ENCODE measurements at places on chromosomes 5 and 9. TPM values are rescaled to one million over a fixed set of nuclear protein-coding genes. Genes with fewer than 3 reads are reported as not detected.

Gene FOXI1
- polyA plus RNA-seq = 5.2 TPM

Gene AFAP1L1
- 23.2 TPM for polyA plus RNA-seq

Gene LCN12
- 24.5 TPM for polyA plus RNA-seq

Gene SOX30
- 0.55 TPM for polyA plus RNA-seq

Gene CRAT
- polyA plus RNA-seq = 45.9 TPM

Gene YTHDC2
- 42.3 TPM for polyA plus RNA-seq

Gene EGFLAM
- polyA plus RNA-seq = 11.5 TPM

Gene SIT1
- 0.28 TPM for polyA plus RNA-seq

Gene NMUR2
- 0.26 TPM for polyA plus RNA-seq

Gene PLK2
- polyA plus RNA-seq = 178 TPM

Gene MZB1
- 0.83 TPM for polyA plus RNA-seq

Gene SLC46A2
- polyA plus RNA-seq = not detected

Gene FAM221B
- polyA plus RNA-seq = 0.26 TPM

Gene SRA1
- polyA plus RNA-seq = 31.7 TPM

Gene SHC3
- 2.7 TPM for polyA plus RNA-seq

Gene NFIL3
- polyA plus RNA-seq = 32.8 TPM

GRCh38 chr9:18459962-18460584 lies 13.9 kb upstream of the ADAMTSL1 start:
- no peak for DNase-seq

DNA sequence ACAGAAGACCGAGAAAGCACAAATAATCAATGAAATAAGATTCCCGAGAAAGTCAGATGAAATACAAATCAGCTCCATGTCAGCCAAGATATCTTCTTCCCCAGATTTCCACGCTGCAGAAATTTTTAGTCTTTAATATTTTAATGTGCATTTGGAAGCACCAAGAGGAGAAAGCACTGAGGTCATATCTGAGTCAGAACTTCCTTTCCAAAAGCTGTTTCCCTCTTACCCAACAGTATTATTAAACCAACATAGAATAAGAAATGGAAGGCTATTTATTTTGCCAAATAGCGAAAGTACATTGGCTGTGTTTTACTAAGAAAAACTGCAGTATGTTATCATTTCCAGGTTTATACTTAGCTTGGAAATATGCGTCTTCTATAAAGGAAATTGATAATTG lies 772.1 kb upstream of the CDH9 start:
- no peak for DNase-seq

DNA sequence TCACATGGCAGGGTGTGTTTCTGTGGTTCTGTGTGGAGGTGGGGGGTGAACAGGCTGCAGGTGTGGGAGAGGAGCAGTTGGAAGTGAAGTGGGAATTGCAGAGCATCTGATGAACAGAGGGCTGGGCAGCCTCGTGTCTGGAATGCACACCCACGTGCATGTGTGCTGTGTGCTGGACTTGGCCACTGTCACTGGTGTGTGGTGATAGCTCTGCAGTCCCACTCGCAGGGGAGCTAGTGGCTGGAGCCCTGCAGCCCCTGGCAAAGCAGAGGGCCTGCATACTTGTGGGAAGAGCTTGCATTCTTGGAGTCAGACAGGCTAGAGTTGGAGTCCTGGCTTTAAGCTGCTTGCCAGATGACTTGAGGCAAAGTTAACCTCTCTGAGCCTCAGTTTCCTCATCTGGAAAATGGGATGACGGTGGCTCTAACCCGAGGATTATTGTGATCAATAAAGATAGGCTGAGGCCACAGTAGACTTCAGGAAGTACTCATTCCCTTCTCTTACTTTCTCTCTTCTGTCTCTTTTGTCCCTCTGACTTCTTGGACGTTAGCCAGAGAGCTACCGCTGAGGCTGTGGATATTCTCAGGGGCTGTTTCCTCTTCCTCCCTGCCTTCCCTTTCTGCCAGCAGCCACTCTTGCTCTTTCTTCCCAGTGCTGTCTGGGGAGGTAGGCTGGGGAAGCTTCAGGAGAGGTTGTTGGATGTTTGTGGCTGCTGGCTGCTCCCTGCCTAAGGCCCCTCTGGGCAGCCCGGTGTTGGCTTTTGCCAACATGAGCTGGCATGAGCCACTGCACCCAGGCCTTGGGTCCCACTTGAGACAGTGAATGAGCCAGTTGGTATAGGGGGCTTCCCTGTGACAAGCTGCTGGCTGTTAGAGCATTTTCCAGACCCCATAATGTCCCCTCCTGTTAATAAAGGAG lies 18.3 kb downstream of the PSAT1 start:
- no peak for DNase-seq

DNA sequence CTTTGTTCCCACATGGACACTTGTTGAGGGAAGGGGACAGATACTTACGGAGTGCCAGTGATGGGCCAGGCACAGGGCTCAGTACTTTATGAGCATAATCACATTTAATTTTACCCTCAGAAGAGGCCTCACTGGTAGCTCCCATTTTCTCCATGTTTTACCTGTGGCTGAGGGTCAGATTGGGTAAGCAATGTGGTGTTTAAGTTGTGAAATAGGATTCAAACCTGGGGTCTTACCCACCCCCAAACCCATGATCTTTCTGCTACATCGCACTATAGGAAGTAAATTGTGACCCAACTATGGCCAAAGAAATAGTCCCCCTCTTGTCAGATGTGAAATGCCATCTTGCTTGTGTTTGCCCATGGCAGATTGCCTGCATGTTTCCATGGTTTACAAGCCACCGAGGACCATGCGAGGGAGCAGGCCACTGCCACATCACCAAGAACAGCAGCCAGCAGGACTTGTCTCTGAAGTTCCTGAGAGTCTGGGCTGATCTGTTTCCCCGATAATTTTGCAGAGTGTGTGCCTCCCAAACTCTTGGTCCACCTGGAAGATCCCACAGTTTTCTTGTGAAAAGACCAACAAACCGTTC lies 95.4 kb downstream of the MACROH2A1 start:
- DNase-seq = no peak

GRCh38 chr9:85216601-85217000 lies 525.2 kb downstream of the AGTPBP1 start:
- no peak for DNase-seq

DNA sequence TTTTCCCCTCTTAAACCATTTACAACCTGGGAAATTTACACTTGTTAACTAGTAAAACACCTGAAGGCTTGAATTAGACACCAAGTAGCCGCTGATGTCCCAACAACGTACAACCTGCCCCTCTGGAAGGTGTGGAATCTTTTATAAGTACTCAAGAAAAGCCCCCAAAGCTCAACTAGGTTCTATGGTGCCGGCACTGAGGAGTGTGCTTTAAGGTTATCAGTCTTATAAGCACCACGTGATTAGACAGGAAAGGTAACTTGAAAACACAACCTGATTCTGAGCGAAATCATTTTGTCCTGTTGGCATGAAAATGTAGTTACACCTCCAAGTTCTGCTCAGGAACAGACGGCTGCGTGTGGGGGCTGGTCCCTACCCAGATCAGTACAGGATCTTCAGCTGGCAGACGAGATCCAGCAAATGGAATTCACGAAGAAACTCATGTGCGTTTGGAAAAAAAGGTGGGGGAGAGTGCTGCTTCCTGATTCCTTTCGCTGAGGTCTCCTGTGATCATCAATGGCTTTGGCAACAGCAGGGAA lies 195.5 kb downstream of the MEF2C start:
- no peak for DNase-seq

DNA sequence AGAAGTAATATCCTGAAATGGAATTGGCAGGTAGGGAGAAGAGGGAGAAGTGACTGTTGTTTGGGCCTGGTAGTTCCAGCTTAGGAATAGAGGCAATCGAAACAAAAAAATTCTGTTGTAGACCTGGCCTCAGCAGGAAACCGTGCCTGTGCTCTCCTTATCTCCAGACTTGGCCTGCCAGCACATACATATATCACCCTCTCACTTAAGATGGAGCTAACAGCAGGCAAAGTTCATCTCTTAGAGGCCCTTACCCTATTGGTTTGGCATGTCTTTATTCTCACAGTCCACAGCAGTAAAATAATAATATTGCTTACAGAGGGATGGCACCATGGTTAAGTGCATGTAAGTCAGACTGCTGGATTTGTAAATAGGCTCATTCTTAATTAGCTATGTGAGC lies 19.6 kb upstream of the TNC start:
- no peak for DNase-seq

DNA sequence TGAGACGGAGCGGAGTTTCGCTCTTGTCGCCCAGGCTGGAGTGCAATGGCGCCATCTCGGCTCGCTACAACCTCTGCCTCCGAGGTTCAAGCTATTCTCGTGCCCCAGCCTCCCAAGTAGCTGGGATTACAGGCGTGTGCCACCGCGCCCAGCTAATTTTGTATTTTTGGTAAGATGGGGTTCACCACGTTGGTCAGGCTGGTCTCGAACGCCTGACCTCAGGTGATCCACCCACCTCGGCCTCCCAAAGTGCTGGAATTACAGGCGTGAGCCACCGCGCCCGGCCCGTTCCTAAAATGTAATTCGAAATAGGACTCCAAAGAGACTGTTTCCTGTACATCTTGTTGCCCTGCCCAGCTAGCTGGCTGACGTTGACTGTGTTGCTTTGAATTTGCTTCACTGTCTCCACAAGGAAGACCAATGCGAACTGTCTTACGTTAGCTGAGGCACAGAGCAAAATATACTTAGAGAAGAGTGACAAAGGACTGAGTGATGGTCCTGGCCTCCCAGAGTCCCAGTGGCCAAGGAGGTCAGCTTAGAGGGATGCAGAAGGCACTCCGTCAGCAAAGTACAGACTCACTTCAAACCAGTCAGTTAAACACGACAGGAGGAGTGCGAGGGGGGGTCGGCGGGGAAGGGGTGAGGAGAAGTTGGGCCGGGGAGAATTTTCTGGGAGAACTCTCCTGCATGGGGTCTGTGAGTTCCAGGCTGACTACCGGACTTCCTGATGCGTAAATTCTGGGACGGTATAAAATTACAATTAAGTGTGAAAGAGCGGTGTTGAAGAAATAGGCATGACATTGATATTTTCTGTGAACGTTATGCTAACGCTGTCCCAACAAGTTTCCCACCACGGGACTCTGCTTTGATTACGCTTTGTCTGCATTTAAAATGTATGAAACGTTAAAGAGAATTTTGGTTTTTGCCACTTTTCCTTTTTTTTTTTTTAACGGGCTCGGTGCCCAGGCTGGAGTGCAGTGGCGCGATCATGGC lies 6.8 kb upstream of the TRIM41 start:
- no peak for DNase-seq

- no peak for DNase-seq
These were observed 126.1 kb upstream of the CPEB4 start for GRCh38 chr5:173762045-173762444.

GRCh38 chr5:171688696-171689495 lies 96.7 kb upstream of the SMIM23 start:
- DNase-seq = no peak

GRCh38 chr9:18185196-18185595 lies 288.8 kb upstream of the ADAMTSL1 start:
- no peak for DNase-seq

DNA sequence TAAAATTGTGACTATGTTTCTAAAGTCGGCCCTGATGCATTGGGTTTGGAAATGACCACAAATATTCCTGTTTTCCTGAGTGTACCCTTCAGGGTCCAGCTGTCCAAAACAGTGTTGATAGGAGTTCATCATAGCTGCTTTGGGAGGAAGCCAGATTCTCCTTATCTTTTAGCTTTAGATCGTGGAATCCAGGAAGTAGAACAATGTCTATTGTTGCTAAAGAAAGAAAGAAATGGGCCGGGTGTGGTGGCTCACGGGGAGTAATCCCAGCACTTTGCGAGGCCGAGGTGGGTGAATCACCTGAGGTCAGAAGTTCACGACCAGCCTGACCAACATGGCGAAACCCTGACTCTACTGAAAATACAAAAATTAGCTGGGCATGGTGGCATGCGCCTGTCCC lies 9.5 kb downstream of the CAVIN4 start:
- no peak for DNase-seq

- peak; percentile 49 for DNase-seq
These were observed 6.9 kb upstream of the GSN start for GRCh38 chr9:121261107-121261460.

DNA sequence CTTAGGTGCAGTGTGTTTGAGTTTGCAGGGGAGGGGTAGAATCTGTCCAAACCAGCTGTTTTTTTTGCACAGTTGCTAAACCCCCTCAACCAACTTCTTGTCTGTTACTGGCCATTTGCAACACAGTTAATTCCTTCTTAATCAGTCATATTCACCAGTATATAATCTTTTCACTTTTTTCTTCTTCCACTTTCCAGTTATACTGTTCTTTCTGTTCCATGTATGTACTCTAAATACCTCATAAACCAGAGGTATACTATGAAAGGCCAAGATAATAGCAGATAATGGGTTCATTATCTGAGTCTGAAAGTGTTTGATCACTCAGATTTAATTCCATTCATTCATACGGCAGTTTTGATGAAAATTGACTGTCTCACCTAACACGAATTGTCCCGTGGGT lies 11.1 kb downstream of the SMAD5 start:
- no peak for DNase-seq

- DNase-seq = no peak
These were observed 16.7 kb downstream of the P4HA2 start for GRCh38 chr5:132210944-132211343.

DNA sequence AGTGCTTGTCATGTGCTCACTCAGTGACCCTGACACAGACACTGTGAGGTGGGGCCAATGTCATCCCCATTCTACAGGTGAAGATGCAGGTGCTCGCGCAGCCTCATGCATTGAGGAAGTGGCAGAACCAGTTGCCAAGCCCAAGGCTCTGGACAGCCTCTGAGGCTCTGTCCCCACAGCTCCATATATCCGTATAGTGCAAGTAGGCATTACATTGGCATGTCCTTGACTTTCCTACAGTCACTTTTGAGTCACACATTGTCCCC lies 58.8 kb upstream of the ANGPTL2 start:
- no peak for DNase-seq

DNA sequence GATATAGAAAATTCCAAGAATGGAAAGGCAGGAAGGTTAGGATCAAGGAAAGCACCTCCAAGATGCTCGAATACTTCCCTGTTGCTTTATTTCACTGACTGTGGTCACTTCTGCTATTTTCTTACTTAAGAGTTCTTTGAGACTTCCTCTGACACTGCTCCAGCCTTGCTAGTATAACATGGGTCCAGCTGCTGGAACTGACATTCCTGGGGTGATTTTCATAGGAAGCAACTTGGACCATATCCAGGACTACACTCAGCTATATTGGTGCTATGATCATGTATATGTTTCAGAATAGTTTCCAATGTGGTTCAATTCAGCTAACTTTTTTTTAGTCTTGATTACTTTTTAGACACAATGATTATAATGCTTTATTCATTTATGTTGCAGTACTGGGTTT lies 81.6 kb upstream of the CKMT2 start:
- no peak for DNase-seq

DNA sequence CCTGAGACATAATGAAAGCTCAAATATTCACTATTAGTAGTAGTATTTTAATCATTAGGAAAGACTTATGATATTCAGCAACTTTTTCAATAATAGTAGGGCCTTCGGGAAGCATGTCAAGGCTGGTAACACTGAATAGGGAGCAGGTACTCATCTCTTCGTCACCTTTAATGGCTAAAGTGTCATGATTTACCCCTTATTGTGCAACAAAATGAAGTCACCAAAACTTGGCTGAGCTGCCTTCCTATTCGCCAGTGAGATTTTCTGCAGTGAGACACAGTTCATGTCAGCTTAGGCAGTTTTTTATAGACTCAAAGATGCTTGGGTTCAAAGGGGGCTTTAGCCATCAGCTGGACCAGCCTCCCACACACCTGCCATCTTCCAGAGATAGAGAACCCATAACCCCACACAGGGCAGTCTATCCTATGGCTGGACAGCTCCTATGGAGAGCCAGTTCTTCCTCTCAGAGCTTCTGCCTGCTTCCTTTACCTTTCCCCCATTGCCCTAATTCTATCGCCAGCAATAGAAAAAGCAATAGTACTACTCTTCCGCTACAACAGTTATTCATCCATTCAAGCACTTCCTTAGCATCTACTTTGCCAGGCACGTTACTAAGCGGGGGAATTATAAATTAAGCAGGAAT lies 2.3 kb upstream of the CPLX2 start:
- no peak for DNase-seq

GRCh38 chr9:84103651-84104377 lies 123.2 kb downstream of the RMI1 start:
- DNase-seq = no peak

Data from renal cortex interstitium (tissue), 15 donors.